Foreskin fibroblast (primary cell): ENCODE measurements at places on chromosomes 2 and 18.

DNA sequence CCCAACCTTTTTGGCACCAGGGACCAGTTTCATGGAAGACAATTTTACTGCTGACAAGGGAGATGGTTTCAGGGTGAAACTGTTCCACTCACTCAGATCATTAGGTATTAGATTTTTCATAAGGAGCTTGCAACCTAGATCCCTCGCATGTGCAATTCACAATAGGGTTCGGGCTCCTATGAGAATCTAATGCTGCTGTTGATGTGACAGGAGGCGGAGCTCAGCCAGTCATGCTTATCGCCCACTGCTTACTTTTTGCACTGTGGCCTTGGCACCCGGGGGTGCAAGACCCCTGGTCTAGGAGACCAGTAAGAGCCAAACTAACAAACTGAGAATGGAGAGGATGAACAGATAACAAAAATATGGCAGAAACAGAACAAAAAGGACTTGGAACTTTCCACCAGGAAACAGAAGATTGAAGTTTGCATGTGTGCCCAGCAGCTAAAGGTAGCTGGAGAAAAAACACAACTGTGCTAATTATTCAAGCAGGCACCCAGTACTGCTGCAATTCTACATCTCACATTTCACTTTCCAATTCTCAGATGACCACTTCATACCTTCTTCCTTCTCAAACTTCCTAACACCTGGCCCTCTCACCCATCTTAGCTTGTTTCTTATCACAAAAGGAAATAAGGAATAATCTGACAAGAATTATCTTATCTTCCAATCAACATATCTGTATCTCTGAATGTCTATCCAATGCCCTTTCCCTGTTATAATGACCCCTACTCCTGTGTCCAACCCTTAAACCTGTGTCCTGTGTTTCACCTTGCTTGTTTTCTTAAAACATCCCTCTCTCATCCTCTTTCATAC is 24.8 kb downstream of the SP3 start:
- no peak for DNase-seq

GRCh38 chr2:205773989-205774388 is 91.7 kb downstream of the NRP2 start:
- no peak for DNase-seq

GRCh38 chr18:48675912-48676311 is 137.1 kb downstream of the CTIF start:
- no peak for DNase-seq

DNA sequence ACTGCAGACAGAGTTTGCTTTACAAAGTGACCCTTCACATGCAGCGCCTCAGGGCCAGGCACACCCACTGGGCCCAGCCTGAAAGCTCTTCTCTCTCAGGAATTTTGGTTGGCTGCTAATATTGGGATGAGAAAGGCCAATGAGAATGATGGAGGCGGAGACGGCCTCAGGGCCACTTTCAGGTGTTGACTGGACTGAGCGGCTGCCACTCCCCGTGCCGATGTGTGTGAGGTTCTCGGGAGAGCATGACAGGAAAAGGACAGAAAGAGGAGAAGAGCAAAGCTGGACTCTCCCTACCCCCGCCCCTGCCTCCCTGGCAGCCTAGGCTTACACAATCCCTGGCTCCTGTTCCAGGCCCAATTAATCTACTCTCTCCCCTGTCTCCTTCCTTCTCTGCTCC is 155.7 kb downstream of the CELF4 start:
- DNase-seq, result peak; percentile 29

- peak; percentile 72 for DNase-seq
Observed at GRCh38 chr18:24231773-24232735, 93.2 kb downstream of the CABYR start.

- peak; percentile 53 for DNase-seq
Observed at GRCh38 chr2:238702276-238703052, 145.4 kb upstream of the TWIST2 start.

DNA sequence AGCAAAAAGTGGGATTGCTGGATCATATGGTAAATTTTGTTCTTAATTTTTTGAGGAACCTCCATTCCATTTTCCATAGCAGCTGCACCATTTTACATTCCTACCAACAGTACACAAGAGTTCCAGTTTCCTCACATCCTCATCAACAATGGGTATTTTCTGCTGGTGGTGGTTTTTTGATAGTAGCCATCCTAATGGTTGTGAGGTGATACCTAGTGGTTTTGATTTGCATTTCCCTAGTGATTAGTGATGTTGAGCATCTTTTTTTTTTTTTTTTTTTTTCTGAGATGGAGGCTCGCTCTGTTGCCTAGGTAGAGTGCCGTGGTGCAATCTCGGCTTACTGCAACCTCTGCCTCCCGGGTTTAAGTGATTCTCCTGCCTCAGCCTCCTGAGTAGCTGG is 30.5 kb downstream of the METTL21A start:
- DNase-seq, result no peak

GRCh38 chr2:47174733-47175361 is 19.7 kb upstream of the STPG4 start:
- DNase-seq, result no peak

GRCh38 chr2:206149330-206149729 is 9.9 kb downstream of the NDUFS1 start:
- DNase-seq, result no peak

- no peak for DNase-seq
Observed at GRCh38 chr2:110748489-110748867, 16.1 kb downstream of the ACOXL start.

DNA sequence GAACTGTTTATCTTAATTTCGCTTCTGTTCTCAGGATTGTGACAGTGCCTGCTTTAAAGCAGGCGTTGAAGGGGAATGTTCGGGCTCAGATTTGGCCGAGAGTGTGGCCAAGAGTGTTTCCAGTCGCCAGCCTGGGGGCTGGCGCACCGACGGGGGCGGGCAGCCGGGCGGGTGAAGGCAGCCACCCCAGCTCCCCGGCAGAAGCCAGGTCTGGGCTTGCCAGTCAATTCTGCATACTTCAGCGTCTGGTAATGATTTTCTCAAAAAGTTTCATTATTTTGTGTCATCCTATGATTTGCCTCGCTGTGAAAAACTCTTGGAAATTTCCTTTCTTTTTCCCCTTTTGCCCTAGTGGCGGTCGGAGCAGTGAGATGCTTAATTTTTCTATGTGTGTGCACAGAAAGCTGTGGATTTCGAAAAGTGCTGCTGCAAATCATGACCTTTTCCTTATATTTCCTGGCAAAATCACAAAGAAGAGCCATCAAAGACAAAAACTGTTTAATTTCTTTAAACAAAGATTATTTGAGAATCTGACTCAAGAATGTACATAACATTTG is 856 bp downstream of the FAM228A start:
- no peak for DNase-seq

- peak; percentile 28 for DNase-seq
Observed at GRCh38 chr2:73260338-73260984, 23.8 kb downstream of the FBXO41 start.

DNA sequence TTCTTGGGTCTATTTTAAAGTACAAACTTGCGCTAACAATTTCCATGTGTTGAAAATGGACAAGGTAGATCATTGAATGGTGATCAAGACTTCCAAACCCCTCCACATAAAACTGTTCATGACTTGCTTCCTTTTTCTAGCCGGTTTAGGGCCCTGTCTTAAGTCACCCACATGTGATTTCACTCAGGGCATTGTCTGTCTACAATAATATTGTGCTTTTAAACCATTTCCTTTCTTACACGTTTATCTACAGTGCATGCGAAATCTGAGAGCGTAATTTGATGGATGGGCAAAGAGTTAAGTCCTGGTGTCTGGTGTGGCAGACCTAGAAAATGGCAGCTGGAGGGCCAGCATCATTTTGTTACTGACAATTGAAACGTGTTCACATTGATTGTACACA is 2.0 kb upstream of the ZNF516 start:
- DNase-seq, result no peak

GRCh38 chr2:227010433-227010832 is 153.6 kb downstream of the COL4A4 start:
- DNase-seq, result peak; percentile 54

GRCh38 chr2:5803547-5803946 is 111.4 kb downstream of the SOX11 start:
- DNase-seq, result no peak

DNA sequence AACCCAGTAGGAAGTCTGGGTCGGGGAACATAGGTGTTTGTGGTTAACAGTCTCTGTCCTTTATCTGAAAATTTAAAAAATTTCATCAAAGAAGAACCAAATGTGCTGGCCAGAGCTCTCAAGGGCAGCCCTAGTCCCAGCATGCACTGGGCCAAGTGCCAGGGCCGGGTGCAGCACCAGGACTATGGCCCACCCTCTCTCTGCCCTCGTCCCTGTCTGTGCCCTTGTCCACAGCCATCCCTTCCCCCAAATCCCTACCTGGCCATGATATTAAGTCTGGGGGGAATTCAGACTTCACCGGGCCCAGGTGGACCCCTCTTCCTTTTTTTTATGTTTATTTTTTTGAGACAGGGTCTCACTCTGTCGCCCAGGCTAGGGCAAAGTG is 14.4 kb upstream of the ZFP36L2 start:
- no peak for DNase-seq

DNA sequence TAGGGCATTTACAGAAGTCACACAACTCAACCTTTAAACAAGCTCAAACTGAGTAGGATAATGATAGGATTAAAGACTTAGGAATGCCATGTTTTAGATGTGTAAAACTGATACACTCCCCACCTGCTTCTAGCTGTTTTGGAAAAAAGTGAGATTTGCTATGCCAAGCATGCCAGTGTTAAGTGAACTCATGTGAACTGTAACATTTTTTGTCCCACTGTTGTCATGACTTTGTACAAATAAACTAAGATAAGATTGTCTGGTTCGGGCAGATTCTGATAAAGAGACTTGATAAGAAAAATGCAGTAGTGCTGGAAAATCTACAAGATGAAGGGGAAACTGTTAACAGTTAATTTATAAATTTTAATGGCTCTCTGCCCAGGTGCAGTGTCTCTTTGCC is 66.5 kb downstream of the GLS start:
- DNase-seq, result no peak
